ENCODE measurements at places on chromosomes 5 and 9.

DNA sequence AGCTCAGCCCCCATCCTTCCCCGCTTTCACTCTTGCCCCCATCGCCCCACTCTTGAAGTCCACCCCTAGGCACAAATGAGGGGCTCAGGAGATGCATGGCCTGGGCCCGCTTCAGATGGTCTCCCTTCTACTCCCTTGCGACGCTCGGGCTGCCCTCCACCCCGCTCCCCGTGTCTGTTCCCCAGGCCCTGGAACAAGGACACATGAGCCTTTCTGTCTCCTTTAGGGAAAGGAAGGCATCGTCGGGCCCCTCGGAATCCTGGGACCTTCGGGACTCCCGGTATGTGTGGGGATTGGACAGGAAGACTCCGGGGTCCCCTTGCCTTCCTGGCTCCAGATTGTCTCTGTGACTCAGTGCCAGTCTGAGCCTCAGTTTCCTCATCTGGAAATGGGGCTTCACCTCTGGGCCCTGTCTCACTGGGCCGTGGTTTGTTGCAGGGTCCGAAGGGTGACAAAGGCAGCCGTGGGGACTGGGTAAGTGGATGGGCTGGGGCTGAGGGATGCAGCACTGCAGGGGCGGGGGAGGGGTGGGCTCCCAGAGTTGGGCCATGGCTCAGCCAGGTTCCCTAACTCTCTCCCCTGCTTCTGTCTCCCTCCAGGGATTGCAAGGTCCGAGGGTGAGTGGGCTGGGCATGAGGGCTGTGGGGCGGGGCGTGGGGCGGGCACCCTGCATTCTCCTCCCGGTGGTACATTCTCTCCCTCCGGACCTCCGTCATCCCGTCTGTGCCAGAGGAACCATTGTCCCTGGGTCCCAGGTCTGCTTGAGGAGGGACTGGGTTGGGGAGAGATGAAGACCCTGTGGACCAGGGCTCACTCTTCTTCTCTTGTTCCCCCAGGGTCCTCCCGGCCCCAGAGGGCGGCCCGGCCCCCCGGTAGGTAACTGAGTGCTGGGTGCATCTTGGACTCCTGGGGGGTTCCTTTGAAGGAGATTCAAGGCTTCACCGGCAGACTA lies 21.8 kb upstream of the ORM1 start:
- no peak for DNase-seq

GRCh38 chr5:19001539-19001938 lies 986.5 kb downstream of the CDH18 start:
- no peak for DNase-seq

GRCh38 chr9:137776306-137776995 lies 101.1 kb upstream of the CACNA1B start:
- DNase-seq = no peak

DNA sequence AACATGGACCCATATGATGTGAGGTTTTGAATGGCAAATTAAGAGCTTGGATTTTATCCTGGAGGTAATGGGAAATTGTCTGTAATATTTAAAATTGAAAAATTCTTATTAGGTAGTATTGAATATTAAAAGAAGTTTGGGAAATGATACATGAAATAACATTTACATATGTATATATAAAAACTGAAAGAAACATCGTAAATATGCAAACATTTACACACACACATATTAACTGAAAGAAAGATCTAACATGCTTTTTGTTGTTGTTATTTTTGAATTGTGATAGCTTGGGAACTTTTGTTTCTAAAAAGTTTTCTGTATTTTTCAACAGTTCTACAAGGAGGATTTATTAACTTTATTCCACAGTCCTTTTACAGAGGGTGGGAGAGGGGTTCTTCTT lies 82.8 kb upstream of the ITGA2 start:
- no peak for DNase-seq

- DNase-seq = no peak
These were observed 4.2 kb downstream of the USP20 start for GRCh38 chr9:129839324-129840023.

DNA sequence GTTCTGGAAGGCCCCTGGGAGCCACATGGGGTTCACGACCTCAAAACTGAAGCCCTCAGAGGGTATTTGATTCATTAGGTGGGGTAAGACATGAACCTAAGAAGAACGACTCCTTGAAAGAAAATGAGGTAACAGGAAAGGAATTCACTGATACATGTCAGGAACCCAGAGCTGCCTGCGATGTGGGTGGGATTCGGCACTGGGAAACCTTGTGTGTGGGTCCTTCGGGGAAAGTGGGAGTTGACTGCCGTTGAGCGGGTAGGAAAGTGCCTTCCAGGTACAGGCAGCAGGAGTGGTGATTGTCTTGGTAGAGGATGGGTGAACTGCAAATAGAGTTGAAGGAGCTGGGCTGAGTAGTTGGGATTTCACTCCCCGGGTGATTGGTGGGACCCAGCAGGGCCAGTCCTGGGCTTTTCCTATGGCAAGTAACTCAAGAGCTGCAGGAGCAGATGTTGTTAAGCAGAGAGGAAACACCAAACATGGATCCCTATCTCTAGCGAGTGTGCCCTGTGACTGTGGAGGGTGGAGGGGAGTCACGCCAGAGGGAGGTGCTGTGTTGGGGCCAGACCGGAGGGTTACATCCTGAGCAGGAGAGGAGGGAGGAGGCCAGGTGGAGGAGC lies 30.8 kb downstream of the ANKRD33B start:
- no peak for DNase-seq

GRCh38 chr5:149404746-149405549 lies 25.9 kb upstream of the IL17B start:
- no peak for DNase-seq

GRCh38 chr5:38557308-38557710 lies 863 bp upstream of the LIFR start:
- DNase-seq = no peak

DNA sequence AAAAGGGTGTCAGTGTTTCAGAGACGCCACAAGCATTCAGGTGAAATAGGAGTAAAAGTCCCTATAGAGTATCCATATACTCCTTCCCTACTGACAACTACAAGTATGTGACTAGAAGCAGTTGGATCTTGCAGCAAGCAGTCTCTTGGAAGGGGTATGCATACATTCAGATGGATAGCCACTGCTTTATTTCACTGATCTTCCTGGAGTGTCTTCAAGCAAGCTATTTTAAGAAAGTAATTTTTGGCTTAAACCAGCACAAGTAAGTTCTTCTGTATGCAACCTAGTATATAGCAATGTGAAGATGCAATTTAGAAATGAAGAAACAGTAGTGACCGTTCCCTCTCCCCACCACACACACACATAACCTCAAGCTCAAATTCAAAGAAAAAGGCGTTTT lies 446.8 kb upstream of the CDH18 start:
- DNase-seq = no peak

GRCh38 chr5:31193591-31194467 lies at the start of gene CDH6:
CDH6 (plus strand) TSS chr5:31193686; CDS start chr5:31267474, 73,788 bp downstream.
- no peak for DNase-seq

DNA sequence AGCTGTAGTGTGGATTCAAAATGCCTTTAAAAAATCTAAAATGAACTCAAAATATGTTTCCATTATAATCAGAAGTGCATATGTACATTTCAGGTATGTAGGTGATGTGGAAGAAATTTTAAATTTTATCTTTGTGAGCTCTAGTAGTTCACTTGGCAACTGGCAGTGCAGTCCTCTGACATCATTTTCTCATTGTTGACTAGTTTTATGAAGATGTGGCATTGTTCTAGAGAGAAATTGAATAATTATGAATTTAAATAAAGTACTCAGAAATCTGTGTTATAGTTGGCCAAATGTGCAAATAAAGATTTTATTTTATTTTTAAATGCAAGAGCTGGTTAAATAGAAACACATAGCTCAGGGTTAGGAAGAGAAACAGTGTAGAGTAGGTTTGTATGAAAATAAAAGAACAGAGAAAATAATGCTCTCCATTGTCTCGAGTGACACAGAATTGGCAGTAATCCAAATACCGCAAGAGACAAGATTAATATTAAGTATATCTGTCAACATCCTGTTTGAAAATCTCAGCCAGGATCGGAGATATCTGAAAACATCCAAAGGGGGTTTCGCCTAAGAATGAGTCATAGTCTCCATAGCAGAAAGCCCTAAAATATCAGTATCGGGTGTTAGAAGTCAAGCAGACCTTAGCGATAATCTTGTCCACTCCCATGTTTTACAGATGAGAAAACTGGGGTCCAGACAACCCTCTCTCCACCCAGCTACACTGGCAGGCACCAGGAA lies 189.4 kb downstream of the CCDC192 start:
- no peak for DNase-seq

DNA sequence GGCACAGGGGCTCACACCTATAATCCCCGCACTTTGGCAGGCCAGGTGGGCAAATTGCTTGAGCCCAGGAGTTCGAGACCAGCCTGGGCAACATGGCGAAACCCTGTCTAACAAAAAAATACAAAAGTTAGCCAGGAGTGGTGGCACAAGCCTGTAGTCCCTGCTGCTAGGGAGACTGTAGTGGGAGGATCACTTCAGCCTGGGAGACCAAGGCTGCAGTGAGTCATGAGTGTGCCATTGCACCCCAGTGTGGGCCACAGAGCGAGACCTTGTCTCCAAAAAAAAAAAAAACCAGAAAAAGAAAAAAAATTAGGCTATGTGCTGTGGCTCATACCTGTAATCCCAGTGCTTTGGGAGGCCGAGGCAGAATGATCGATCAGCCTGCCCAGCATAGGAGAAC lies 58.5 kb upstream of the EIF4EBP3 start:
- DNase-seq = no peak

DNA sequence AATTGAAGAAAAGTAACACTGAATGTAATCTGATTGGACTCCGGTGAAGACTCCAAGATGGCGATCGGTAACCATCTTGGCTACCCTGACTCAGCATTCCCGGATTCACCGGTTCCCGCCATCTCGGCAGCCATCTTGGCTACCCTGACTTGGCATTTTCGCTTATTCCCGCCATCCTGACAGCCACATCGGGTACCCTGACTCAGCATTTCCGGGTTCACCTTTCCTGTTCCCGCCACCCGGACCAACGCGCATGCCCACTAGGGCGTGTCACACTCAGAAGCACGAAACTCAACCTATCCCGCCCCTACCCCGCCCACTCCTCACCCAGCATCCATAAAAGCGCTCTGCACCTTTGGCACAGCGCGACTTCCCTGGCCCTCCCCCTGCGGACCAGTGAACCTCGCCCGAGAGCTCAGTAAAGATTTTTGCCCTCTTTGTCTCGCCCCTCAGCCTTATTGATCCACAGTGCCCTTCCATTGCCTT lies 17.2 kb downstream of the SPTLC1 start:
- DNase-seq = no peak

GRCh38 chr9:30362373-30362772 lies 2022.1 kb upstream of the ACO1 start:
- no peak for DNase-seq

GRCh38 chr5:171581781-171582180 lies 162.3 kb downstream of the FGF18 start:
- no peak for DNase-seq

GRCh38 chr5:115850744-115851416 lies 9.1 kb downstream of the AP3S1 start:
- no peak for DNase-seq

DNA sequence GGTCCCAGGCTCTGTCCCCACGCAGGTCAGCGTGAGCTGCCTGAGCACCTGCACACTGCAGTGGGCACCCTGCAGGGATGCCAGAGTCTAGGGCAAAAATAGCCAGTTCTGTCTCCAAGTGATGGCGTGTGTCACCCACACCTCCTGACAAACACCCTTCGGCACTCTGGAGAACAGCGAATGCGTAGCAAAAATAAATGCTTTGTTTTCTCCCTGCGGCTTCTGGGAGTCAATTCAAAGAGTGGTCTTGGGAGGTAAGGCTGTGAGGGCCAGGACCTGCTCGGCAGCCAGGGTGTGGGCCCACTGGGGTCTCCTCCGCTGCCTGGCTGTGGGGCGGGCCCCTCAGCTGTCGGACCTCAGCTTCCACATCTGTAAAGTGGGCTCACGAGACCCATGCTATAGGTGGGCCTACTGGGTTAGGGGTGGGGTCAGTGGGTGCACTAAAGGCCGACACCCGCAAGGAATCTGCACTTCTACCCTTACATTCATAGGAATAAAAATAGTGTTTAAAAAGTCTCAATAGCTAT lies 37.4 kb downstream of the RASGEF1C start:
- DNase-seq = no peak

GRCh38 chr9:104869811-104870210 lies 58.1 kb downstream of the ABCA1 start:
- no peak for DNase-seq

- DNase-seq = no peak
These were observed 67.1 kb upstream of the SMIM15 start for GRCh38 chr5:61229416-61229815.

DNA sequence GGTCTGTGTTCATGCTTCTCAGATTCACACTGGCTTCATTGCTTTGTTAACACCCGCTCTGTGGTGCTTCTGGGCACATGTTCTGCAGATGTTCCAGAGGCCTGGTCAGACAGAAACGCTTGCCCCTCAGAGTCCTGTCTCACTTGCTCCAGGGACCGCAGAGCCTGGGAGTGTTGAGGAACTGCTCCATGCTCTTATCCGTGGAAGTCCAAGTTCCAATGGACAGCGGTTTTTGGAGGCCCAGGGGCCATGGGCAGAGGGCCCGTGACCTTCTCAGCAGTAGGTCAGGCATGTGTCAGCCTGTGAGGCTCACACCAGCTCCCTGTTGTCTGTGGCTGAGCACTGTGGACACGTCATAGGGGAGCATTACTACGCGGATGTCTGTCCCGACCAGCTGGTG lies 364.7 kb upstream of the IRX1 start:
- DNase-seq = no peak

- no peak for DNase-seq
These were observed 112.5 kb upstream of the CD180 start for GRCh38 chr5:67308988-67309688.

GRCh38 chr5:53024535-53024934 lies 35.4 kb downstream of the ITGA2 start:
- DNase-seq = no peak

- DNase-seq = no peak
These were observed 70.8 kb upstream of the UNC5A start for GRCh38 chr5:176739461-176740051.

DNA sequence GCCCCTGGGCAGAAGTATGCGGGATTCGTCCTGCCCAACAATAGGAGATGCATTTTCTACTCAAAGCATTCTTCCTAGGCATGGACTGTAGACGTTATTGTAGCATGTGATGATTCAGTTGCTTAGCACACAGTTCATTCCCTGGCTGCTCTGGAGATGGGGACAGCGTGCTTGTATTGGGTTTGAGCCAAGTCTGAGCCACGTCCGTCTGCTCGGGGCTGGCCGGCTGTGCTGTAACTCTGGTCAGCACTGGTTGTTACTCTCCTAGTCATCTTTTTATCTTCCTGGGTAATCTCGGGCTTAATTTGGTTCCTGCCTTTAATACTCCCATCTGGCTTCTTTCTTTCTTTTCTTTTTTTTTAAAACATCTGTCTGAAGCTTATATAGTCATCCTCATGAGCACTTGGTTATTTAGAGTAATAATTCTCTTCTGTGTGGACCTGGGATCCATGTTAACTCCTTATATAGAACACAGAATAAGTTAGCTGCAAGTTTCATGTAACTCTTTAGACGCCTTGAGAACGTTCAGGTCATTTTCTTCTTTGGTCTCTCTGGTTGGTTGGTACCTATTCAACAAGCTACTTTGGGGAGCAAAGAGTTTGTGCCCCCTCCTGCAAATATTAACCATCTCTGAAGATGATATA lies 118.8 kb upstream of the RPS23 start:
- no peak for DNase-seq

- DNase-seq = no peak
These were observed 4.8 kb downstream of the USP20 start for GRCh38 chr9:129840034-129840433.

Measured in GM20000 (cell line).